ENCODE measurements at places on chromosomes 7 and 10. TPM values are rescaled to one million over a fixed set of nuclear protein-coding genes. Genes with fewer than 3 reads are reported as not detected.

The FRA10AC1 gene
- 15.7 TPM for total RNA-seq

The TRPV5 gene
- total RNA-seq, result not detected

The DDX56 gene
- 60.2 TPM for total RNA-seq

The OR2A12 gene
- not detected for total RNA-seq

The TLL2 gene
- 0.25 TPM for total RNA-seq

The CYCS gene
- total RNA-seq, result 21.6 TPM

The KIF11 gene
- total RNA-seq, result 3.4 TPM

The TMEM26 gene
- 0.25 TPM for total RNA-seq

The HOGA1 gene
- total RNA-seq, result 0.98 TPM

DNA sequence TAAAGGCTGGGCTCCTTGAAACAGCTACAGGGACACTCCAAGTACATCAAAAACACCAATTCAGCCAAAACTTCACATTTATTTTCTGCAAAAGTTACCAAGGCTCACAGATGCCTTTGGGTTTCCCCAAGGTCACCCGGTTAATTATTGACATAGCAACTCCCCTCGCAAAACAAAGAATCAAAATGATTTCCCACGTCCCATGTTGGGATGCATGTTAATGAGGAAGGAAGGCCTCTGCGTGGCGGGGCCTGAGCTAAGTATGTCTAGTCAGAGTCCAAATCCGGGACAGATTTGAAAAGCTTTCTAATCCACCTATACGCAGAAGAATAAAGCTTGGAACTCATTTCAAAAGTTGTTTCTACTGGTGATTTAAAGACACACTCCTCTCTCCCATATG is 535 bp upstream of the TMEM72 start:
- DNase-seq, result no peak

DNA sequence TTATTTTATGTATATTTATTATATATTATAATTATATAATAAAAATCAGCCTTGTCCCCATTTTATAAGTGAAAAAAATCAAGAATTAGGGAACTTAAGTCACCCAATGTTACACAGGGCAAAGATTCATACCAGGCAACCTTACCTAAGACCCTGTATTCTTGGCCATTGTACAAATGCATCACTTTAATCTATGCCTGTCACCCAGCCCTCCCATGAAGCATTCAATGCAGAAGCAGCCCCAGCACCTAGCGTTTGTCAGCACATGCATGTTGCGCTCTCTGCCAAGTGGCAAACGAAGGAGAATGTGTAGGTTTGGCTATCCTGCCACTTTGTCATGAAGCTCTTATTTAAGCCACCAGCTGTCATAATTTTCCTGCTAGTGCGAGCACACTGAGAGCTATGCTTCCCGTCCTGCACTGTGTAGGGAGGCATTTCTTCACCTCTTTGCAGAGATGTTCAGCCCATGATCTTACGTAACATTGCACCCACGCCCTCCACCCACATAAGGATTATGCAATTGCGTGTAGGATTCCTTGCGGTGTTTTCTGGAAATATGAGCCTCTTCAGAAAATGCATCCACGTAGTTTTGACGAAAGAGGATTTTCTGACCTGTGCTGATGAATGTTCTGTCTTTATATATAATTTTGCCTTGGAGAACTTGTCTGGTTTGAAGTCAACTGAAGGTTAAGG is 7.7 kb upstream of the COBL start:
- DNase-seq, result no peak

DNA sequence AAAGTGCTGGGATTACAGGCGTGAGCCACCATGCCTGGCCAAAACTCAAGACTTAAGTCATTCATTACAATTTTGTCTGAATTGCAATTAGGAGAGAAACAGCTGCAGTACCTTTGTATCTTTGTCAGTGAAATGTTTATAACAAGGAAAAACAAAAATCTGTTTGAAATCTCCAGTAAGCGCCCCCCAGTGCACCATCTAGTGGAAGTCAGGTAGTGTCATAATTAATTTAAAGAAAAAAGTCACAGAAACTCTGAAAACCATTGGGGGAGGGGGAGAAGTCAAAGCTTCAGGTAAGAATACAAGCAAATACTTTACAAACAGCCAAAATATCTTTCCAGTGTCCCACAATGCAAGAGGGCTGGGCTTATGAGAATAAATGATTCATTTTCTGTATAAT is 2.8 kb downstream of the MPP7 start:
- no peak for DNase-seq

- DNase-seq, result no peak
These were observed 154.9 kb upstream of the TNRC18 start for GRCh38 chr7:5578495-5578894.

DNA sequence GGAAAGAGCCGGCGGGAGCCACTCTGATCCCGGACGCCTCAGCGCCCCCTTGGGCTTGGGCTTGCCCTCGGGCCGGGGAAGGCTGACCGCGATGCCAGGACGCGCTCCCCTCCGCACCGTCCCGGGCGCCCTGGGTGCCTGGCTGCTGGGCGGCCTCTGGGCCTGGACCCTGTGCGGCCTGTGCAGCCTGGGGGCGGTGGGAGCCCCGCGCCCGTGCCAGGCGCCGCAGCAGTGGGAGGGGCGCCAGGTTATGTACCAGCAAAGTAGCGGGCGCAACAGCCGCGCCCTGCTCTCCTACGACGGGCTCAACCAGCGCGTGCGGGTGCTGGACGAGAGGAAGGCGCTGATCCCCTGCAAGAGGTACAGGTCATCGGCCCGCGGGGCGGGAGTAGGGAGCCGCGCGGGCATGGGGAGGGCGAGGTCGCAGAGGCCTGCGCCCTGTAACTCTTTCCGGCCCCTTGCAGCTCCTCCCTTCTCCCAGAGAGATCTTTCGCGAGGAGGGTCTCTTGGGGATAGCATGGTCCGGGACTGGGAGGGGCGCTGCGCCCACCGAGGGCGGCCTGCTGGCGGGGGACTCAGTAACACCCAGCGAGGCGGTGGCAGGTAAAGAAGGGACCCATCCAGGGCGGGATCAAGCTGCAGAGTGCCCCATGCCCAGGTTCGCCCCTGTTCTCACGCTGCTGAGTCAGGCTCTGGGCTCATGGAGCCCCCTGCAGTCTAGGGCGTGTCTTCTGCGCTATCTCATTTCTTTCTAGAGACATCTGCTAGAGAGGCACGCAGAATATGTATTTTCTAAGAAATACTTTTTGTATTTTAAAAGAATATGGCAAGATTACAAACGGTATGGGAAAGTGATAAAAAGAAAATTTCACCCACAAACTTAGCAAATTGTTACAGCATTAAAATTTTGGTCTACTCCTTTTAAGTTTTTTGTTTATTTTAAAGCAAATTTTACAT is 687 bp downstream of the EPDR1 start:
- no peak for DNase-seq

DNA sequence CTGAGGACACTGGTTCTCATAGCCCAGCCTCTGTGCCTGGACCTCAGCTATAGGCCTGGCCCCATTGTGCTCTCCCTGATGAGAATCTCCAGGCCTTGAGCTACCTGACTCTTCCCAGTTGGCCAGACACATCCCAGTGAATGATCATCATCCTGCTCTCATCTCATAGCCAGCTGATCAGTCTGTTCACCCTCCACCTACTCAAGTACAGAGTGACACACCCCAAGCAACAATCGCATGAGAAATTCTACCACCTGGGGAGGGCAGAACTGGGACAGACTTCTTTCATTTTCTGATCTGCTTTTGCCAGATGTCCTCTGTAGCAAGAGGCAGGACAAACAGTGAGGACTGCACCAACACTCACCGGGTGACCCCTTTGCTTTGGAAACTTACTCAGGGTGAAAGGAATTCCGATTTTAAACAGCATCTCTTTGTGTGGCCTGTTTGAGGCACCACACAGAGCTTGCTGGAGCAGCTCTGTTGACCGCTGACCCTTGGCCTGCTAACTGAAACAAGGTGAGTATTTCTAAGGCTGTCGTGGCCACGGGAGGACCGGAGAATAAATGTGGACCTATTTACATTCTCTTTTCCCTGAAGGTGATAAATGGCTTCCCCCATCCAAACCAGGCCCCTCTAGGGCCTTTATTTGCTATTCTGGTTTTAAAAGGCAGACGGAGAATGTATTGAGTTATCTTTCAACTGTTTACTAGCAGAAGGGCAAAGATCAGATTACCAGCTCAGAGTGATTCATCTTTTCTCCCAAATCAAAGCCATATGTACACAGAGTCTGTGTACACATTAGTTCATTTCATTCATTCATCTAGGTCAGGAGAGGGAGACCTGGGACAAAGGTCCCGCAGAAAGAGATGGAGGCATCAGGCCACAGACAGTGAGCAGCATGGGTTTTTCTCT is 181.4 kb upstream of the TNS3 start:
- DNase-seq, result no peak

DNA sequence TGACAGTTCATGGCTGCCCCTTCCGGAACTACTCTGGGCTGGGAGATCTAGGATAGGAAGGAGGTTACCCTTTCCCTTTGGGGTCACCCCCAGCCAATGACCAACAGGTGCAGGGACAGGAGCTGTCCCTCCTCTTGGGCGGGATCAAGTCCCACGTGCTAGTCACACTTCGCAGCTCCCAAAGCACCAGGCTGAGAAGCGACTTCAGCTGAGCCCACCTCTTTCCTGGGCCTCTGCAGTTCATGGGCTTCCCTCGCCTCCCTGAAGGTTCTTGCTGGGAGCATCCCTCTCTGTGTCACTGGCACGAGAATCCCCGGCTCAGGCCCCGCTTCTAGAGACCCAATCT is 115.5 kb downstream of the FAM53B start:
- no peak for DNase-seq

DNA sequence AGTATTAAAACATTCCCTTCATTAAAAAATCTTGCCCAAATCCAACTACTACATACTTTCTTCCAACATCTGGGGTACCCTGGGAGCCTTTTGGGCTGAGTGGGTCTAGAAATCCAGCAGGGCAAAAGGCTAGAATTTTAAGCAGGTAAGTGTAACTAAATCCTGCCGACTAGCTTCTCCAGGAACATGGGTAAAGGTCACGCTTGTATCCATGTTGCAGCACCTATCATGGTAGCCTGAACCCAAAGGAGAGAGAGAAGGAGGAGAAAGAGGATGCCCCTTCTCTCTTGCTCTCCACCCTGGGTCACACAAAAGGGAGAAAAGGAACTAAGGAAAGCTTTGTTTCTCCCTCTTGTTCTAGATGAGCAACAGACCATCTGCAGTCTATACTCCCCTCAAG is 53.3 kb downstream of the ZNF680 start:
- DNase-seq, result no peak

DNA sequence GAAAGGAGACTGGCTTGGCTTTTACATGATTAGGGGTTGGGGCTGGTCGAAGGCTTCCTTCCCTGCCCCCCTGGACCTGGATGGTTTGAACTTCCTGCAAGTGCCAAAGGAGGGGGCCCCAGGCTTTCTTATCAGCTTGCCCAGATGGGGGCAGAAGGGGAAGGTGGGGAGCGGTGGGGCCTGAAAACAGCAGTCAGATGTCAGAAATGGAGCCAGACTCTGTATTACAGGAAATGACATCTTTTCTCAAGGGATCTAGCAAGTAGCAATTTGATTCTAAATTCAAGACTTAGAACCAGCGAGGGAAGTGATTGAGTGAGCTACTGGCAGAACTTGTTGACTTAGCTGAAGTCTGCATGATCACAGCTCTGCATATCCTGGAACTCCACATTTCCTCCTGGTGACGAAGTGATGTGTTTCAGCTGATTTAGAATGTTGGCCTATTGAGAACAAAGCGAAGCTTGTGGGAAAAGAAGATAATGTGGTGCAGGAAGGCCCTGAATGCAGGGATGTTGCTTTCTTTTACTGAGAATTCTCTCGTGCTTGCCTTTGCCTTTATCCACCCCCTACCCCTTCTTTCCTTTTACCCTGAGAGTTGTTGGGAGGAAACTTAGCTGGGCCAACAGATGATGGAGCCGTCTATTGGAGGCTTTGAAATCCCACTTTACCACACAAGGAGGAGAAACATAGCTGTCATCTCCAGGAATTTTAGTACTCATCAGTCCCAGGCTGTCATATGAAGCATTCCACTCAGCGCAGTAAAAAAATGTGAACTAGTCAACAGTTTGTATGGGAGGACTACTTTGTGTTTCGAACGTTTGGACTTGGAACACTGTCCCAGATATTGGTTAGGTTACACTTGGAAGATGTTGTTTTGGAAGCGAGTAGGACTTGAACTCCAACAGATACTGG is 43.2 kb downstream of the CCNY start:
- DNase-seq, result no peak

GRCh38 chr10:7488418-7488829 is 77.6 kb upstream of the SFMBT2 start:
- DNase-seq, result no peak

DNA sequence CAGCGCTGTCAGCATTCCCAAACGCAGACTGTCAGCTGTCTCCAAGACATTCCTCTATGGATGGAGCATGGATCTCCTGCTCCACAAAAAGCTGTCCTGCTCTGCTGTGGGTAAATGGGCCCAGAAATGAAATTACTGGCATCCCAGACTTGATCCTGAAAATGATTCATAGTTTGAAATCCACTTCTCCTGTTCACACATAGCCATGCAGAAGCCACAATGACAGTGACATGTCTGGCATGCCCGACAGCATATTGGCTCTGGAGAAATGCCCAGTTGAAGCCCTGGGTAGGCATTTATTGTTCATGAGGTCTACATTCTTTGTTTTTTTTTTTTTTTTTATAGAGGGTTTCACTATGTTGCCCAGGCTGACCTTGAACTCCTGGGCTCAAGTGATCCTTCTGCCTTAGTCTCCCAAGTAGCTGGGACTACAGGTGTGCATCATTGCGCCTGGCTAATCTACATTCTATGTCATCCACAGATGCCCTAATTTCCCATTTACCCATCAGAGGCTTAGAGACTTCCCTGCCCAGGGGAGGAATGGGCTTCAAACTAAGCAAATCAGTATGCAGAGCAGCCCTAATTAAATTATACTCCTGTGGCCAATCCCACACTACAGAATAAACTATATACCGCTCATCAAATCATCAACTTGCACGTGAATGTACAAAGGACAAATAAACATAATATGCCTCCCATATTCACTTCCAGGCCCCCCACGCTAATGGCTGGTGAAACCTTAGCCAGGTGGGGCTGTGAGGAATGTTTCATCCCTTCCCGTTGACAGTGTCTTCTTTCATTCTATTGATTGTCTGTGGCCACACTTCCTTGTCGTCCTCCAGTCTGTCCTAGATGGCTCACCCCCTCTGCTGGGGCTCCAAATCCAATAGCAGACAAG is 61.8 kb upstream of the EEPD1 start:
- no peak for DNase-seq

- no peak for DNase-seq
These were observed 195.3 kb downstream of the DIP2C start for GRCh38 chr10:494149-494542.

DNA sequence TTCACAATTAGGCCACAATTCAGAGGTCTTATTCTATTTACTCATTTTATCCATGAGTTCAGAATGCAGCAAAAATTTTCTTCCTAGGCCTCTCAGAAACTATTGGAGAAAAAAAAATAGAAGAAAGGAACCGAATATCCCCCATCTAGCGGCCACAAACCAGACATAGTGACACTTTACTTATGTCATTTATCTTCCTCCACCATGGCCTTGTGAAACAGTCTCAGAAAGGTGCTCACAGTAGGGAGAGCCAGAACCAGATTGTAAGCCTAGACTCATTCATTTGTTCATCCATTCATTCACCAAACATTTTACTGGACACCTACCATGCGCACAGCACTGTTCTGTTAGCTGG is 16.0 kb downstream of the CREB3L2 start:
- DNase-seq, result no peak

All from vagina (tissue), 2 donors.